ENCODE measurements at places on chromosomes 3 and 15. TPM values are rescaled to one million over a fixed set of nuclear protein-coding genes. Genes with fewer than 3 reads are reported as not detected.

The ECE2 gene
- total RNA-seq, result not detected

The RAD51 gene
- 6.9 TPM for total RNA-seq

The PRR23C gene
- total RNA-seq, result not detected

- no peak for DNase-seq
Measured at GRCh38 chr3:172314591-172315160, 133.6 kb downstream of the GHSR start.

DNA sequence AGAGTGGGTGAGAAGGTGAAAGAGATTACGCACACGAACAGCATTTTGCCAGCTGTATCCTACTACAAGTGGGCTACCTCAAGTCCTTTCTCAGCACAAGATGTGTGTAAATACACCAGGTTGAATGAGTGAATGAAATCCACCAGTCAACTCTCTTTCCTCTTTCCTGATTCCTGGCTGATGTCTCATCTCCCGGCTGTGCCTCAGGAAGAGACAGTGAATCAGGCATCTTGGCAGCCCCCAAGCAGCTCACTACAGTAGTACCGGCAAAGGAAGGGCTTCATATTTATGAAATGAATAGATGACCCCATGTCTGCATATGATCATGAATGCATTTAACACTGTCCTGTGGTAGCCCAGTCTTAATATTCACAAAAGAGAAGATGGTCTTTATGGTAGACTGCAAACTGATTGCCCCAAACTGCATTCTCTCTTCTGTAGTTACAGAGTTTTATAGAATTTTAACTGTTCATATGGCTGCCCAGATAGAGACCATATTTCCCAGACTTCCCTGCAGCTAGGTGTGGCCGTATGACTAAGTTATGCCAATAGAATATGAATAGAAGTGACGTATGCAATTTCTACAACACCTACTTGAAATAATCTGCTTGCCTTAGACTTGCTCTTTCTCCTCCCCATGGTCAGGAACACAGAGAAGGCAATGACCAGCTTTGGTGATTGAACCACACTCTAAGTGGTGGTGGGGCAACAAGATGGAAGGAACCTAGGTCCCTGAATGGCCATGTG, 22.7 kb downstream of the MGLL start:
- DNase-seq, result no peak

DNA sequence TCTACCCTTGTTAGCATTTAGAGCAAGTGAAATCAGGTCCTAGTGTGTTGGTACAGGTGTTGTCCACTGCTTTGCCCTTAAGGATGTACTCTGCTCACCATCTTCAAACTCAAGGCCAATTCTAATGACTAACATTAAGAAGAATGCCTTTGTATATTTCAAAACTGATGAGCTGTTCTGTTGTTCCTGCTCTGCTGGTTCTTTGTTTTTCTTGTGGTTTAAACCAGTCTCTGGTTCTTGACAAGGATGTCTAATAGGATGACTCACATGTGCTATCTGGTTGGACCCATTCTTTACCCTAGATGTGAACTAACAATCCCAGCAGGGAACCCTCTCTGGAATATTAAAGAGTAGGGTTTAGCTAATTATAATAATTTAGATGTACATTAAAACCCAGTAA, 17.3 kb downstream of the ABHD5 start:
- DNase-seq, result no peak

DNA sequence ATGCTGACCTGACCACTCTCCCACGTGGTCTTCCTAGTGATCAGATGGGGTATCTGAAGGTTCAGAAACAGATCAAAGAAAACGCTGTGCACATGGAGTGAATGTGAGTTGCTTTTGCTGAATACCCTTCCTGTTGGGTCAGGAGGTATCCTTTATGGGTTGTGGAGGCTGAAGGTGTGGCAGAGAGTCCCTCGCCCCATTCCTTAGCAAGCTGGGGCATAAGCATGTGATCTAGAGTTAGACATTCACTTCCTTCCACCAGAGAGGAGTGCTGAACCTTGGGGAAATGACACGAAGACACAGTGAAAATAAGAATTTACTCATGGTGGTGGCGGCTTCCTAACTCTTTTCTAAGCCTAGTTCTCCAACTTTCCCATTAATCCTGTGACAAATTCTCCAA, 27.8 kb upstream of the SPTBN5 start:
- no peak for DNase-seq

DNA sequence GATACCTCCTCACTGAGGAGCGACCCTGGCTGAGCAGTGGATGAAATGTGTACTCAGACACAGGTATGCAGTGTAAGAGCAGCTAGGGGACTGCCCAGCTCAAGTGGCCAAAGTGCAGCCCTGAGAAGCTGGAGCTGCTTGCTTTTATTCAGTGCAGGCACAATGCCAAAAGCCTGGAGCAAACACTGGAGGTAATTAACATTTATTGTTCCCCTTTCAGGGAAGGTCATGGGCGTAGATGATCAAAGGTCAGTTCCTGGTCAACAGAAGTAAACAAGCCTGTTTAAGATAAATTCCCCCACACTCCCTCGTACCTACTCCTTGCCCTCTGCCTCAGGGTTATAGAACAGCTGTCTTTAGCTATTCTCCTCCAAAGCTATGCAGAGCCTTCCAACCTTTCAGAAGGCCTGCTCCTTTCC, 17.5 kb downstream of the PLA2G4F start:
- DNase-seq, result peak; percentile 22

All from chondrocyte (in vitro differentiated cells).